ENCODE measurements at places on chromosomes 2 and 18.
A peak's percentile ranks its signal among the peaks of the same experiment; 100 is the strongest.

- DNase-seq: no peak
Measured at GRCh38 chr18:43129946-43130524, 14.6 kb upstream of the RIT2 start.

DNA sequence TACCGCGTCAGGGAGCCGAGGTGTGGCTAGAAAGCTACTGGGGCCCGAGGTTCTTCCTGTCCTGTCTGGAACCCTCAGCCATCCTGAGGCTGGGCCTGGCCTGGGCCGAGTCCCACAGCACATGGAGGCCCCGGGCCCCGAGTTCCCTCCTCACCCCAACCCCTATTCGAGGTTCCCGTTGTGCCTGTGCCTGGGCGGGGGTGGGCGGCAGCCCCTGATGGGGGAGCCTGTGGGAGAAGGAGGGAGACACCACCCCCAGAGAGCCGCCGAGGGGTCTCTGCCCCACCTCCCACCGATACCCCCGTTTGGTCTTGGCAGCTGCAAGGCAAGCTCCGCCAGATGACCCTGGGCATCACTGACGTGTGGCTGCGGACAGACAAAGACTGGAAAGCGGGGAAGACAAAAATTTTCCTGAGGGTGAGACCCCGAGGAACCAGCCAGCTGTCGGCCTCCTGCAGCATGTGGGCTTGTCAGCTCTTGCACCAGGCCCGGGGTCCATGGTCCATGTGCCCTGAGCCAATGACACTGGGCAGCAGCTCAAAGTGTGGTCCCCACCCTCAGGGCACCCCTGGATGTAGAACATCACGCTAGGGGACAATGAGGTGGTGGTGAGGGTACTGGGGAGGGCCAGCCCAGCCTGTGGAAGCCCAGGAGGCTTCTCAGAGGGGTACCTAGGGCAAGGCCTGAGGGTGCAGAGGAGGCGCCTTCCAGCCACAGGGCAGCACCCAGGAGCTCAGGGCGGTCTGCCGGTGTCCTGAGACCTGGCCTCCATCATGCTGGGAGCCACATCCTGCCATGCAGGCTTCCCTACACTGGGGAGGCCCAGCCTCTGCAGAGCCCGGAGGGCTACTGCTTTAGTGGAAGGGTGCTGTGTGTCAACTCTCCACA lies 52.5 kb upstream of the GPR17 start:
- no peak for DNase-seq

DNA sequence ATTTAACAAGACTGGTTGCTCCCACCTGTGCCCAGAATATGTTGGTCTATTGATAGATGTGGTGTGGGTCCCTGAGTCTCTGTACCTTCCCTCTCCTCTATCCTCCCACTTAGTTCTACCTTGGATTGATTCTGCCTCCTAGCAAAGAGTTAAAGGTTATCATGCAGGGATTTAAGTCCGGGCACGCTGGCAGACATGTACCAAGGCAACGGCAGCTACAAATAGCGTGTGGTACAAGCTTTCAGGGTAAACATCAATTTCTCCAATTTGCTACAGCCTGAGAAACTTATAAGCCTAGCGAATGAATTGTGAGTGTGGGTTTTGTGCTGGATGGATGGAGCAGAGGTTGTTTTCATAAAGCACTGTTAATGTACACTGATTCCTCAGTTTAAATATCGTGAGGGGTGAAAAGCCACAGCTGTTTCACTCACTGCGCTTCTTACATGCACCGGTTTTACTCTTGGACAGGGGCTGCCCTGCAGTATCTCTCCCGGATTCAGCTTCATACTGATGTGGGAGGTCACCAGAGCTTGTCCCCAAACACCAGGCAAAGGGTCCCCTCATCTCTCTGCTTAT lies 289.8 kb downstream of the ICOS start:
- no peak for DNase-seq

DNA sequence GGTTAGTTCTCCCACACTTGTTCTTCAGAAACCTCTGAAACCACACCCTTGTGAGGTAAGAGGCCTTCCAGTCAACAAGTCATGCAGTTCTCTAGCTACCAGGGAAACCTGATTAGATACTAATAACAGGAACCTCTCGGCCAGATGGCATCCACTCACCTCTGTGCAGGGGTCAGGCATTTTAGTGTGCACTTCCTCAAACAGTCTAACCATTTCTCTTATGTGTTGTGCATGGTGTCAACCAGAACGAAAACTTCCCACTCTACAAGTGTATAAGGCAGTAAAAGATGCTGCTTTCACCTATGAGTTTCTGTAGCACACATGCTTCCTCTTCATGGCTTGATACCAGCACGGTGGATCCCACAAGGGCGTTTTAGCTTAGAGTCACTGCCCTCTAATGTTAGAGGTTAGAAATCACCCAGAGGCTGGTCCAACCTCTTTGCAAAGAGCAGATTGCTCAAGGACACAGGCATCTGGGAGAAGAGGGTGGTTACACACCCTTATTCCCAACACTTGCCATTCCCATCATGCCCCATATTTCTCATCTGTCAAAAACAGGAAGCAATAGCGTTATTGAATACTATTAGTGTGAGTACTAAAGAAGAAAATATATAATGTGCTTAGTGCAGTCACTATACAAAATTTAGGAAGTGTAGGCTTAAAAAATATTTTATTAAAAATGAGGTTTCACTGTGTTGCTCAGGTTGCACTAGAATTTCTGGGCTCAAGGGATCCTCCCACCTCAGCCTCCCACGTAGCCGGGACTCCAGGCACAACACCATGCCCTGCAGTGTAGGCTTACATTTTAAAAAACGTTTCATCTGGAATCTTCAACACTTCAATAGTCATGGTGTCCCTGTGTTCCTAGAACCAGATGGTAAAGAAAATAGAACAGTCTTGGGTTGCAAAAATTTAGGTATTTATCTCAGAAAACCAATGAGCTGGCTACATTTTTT lies 34.5 kb upstream of the RAB31 start:
- peak; percentile 71 for DNase-seq

DNA sequence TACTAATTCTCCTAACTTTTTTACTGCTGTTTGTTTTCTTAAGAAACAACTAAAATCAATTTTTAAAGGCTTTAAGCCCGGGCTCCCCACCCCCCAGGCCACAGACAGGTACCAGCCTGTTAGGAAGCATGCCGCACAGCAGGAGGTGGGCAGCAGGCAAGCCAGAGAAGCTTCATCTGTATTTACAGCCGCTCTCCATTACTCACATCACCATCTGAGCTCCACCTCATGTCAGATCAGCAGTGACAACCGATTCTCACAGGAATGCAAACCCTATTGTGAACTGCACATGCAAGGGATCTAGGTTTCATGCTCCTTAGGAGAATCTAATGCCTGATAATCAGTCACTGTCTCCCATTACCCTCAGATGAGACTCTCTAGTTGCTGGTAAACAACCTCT lies 517.0 kb downstream of the NRXN1 start:
- no peak for DNase-seq

GRCh38 chr2:86610871-86611270 lies 12.8 kb downstream of the RNF103 start:
- no peak for DNase-seq

DNA sequence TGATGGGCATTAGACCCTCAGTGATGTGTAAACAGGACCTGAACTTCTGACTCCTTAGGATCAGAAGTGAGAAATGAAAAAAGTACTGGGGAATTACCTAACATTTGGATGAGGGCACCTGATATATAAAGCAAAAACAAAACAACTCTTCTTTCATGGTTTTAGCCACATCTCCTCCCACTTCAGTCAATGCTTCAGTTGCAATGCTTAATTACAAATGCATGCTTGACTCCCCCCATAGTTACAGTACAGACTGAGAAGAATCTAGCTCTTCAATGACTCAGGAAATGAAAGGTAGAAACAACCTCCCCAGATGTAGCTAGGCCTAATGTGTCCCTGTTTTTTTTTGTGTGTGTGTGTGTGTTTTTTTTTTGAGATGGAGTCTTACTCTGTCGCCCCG lies 276.8 kb upstream of the POU3F3 start:
- no peak for DNase-seq

DNA sequence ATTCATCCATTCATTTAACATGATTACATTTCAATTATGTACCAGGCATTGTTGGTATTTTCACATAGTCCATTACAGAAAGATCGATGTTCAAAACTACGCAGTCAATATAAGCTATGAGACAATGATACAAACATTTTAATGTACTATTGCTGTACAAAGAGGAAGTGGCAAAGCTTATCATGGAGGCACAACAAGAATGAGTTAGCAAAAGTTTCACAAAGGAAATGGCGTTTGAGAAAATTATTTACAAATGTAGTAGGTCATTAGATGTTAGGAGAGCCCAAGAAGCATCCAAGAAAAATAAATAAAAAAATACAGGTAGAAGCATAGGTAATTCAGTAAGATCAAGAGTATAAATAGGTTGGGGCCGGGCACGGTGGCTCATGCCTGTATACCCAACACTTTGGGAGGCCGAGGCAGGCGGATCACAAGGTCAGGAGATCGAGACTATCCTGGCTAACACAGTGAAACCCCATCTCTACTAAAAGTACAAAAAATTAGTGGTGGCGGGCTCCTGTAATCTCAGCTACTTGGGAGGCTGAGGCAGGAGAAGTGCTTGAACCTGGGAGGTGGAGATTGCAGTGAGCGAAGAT lies 1730.8 kb upstream of the CELF4 start:
- DNase-seq: no peak

DNA sequence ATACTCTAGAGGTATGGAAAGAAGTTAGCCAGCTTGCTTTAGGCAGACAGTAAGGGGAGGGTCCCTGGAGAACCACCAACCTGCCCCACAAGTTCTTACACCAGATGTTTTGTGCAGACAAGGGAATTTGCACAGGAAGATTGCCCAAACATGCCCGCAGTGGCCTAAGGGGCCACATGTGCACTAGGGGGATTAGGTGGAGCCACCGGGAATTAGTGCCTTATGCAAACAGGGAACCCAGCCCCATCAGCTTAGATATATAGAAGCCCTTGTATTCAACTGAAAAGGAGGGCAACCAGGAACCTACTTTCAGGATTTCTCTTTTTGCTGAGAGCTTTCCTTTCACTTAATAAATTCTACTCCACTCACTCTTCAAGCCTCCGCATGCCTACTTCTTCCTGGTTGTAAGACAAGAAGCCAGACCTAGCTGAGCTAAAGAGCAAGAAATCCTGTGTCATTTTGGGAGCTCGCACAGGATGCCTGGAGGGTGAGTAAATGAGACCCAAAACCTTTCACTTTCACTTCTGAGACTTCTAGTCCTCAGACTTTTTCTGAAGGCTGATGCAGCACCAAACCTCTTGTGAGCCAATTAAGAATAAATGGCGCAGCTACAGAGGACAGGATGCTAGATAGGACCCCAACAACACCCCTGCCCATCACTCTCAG lies 146.3 kb downstream of the GCA start:
- no peak for DNase-seq

GRCh38 chr2:17223211-17223610 lies 295.0 kb downstream of the RAD51AP2 start:
- DNase-seq: no peak

DNA sequence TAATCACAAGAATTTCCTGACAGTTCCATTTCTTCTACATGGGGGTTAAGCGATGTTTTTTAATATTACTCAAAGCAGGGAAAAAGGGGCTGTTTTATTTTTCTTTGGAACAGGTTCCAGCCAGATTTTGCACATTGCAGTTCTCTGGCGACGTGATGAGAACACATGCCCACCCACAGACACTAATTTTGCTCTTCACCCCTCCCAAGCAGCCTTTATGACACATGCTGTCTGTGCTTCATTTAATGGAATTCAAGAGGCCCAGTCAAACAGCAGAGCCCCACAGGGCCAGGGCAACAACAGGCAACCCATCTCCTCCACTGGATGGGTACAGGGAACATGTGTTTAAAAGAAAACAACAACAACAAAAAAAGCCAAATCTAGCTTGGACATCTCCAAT lies 70.8 kb downstream of the SPRED2 start:
- DNase-seq: peak; percentile 18

GRCh38 chr2:241432824-241433448 lies 75.4 kb downstream of the STK25 start:
- DNase-seq: no peak

GRCh38 chr18:9428301-9428706 lies 47.0 kb upstream of the RALBP1 start:
- no peak for DNase-seq

DNA sequence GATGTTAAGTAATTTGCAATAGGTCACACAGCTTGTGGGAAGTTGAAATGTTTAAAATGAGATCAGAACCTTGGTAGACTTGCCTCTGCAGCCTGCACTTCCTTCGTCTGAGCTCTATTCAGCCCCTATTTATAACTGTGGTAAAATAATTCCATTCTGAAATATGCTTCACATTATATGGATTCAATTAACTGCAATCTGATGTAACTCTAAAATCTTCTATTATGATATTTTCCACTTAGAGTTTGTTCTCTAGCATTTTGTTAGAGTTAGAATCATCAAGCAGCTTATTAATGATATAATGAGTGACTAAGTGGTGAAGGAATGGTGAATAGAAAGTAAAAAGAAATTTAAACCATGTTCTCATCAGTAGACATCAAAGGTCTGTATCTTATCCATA lies 139.6 kb upstream of the ARHGAP28 start:
- DNase-seq: no peak

DNA sequence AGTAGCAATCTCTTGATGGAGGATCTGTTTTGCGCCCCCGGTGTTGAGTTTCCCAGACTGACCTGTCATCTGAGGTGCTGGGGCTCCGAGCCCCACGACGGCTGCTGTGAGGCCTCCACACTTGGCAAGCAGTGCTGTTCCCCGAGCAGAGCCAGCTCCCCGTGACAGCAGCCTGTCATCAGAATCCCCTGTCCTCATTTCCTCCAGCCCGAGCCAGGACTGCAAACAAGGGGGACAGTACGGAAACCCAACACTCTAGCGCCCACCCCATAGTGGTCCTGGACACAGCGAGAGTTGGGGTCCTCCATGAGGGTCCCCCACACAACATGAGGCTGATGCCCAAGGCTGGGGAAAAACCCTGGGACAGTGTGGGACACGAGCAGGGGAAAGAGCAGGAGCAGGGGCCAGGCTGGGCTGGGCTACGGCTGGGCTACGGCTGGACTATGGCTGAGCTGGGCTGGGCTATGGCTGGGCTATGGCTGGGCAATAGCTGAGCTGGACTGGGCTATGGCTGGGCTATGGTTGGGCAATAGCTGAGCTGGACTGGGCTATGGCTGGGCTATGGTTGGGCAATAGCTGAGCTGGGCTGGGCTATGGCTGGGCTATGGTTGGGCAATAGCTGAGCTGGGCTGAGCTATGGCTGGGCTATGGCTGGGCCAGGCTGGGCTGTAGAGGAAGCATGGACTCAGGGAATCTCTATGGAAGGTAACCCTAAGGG lies 1.5 kb upstream of the KLHL30 start:
- DNase-seq: peak; percentile 54

DNA sequence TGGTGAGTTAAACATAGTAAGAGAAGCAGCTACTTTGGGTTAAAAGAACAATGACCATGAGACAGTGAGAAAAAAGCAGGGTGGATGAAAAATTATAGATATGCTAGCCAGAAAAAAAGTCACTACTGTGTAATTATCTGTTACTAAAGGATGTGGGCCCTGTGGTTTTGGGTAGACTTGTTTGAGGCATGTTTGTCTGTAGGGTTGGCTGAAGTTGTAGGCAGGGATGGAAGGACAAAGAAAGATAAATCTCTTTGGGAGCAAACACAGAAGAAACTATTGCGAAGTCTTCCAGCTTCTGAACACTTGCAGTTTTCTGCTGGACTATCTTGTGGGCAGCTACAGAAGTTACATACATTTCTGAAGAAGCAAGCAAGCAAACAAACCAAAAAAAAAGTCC lies 28.2 kb downstream of the RND3 start:
- DNase-seq: no peak
